GM13977 (cell line): ENCODE measurements at places on chromosomes 13 and 19.
A peak's percentile ranks its signal among the peaks of the same experiment; 100 is the strongest.

DNA sequence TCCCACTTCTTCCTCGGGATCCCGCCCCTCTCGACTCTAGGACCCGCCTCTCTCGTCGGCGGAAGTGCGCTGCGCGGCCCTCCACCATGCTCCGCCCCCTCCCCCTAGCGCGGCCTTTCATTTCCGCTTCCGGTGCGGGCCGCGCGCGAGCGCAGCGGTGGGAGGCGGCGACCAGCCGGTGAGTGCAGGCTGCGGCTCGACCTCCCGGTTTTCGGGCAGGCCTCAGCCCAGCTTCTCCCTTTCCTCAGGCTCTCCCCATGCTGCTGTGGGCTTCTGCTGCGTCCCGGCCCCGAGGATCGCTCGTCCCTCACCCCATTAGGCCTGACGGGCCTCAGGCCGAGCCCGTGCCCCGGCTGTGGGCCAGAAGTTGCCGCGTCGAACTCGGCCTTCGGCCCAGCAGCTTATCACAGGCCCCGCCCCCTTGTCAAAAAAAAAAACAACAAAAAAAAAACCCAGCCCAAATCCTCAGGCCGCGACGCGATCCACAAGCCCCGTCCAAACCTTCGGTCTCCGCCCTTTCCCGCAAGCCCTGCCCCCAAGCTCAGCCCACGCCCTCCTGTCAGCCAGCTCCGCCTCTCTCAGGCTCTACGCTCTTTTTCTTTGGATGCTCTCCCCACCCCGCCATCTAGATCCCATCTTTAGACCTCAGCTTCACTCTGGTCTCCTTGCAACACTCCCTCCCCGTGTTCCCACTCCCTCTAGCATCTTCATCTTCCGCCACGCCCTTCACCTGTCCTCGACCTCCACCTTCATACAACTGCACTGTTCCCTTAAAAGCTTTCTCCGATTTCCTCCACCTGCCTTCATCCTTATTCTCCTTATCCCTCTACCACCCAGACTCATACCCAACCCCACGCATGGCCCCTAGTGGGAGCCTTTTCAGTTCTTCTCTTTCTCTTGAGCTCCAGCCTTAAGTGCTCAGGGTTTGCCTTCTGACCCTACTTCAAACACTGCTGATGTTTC lies at the start of gene CLASRP:
Gene CLASRP, plus strand, starts transcription at position 115 of the 963 bp plus-strand sequence. CDS start 1,168 bp downstream, outside the sequence.
- DNase-seq = peak; percentile 91

DNA sequence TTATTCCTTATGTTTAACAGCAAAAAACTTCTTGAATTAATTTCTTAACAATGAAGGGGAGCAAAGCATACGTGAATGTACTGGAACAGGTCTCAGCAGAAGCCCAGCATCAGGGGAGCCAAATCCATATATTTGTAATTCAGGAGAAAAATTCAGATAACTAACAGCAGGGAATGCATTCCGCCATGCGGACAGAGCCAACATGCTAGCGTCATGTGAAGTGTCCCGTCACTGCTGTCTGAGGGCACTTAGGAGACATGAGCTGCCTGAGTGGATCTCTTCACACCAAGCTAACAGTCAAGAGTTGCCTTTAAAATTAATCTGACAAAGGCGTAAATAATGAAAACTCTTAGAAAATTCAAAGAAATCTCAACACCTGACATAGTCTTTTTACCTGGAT lies 6.4 kb downstream of the AMER2 start:
- DNase-seq = no peak

GRCh38 chr19:4503132-4503824 lies 15.0 kb downstream of the PLIN4 start:
- no peak for DNase-seq

- no peak for DNase-seq
Measured at GRCh38 chr19:8831373-8831772, 731 bp downstream of the ZNF558 start.

- peak; percentile 93 for DNase-seq
Measured at GRCh38 chr19:947707-948539, 22.1 kb downstream of the ARID3A start.
